ENCODE measurements at places on chromosomes 7 and 10. TPM values are rescaled to one million over a fixed set of nuclear protein-coding genes. Genes with fewer than 3 reads are reported as not detected.

GRCh38 chr10:6507311-6507710 is 72.8 kb downstream of the PRKCQ start:
- no peak for DNase-seq

DNA sequence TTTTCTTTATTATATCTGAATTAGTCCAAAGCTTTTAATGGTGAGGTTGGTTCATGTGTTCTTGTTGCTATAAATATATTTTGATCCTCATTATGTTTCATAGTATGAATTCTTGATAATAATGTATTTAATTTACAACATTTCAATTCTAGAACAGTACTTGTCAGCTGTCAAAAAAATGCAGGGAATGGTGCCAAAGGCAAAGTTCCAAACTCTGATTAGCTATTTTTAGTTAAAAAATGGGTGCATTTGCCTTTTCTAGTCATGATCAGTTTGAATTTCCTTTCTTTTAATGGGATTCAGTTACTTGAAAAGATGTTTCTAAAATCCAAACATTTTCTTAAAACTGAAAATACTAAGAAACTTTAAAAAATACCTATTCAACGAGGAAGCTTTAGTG is 49.6 kb downstream of the ANKIB1 start:
- no peak for DNase-seq

Gene AKR1C2
- 10.2 TPM for polyA plus RNA-seq

- DNase-seq: no peak
Measured at GRCh38 chr10:94916423-94916822, 22.0 kb upstream of the CYP2C9 start.

DNA sequence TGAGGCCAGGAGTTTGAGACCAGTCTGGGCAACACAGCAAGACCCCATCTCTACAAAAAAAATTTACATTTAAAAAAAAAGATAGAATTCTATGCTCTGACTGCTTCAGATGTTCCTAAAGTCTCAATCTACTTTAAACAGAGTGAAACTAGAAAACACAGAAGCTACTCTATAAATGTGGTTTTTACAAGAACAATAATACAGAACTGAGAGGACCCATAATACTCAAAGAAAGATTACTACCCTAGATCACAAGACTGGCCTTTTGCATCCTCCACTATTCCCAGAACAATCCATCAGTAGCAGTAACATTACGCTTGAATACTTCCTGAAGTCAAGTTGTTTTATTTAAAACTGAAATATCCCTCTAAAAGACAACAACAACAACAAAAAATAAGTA is 119.4 kb downstream of the ZFAND4 start:
- no peak for DNase-seq

Data from large intestine (tissue), 12 donors.